Epithelial cell of proximal tubule (primary cell): ENCODE measurements at places on chromosomes 4 and X. TPM values are rescaled to one million over a fixed set of nuclear protein-coding genes. Genes with fewer than 3 reads are reported as not detected.

DNA sequence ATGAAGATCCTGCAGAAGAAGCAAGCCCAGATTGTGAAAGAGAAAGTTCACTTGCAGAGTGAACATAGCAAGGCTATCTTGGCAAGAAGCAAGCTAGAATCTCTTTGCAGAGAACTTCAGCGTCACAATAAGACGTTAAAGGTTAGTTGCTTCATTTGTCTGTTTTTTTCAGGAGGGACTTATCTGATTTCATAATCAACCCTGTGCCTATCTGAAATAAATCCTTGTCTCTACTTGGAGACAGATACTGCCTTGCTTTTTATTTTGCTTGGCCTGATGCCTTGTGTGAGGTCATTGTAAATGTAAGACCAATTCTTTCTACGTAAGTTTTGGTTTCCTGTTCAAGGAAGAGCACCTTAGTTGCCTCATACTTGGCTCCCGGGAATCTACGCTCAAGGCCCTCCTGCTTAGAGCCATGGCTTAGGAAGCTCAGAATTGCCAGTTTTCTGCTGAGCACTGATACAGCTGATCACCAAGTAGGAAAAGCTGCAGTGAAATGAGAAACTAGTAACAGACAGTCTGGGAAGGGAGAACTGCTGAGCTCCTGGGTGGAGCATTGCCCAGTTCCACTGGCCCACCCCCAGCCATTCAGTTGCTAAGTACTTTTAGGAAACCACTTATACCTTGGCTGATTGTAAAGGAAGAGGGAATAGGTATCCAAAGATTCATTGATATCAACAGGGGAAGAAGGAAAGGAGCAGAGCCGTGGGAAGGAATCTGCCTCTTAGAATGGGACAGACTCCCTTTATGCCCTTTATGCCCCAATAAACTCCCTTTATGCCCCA lies 41.8 kb downstream of the RBBP7 start:
- DNase-seq, result no peak

Gene RHOXF2B
- total RNA-seq, result not detected in 2 replicates

GRCh38 chr4:137474711-137475301 lies 57.5 kb downstream of the PCDH18 start:
- no peak for DNase-seq

Gene KLKB1
- not detected in 2 replicates for total RNA-seq

Gene TACC3
- 94.4 and 119 TPM in 2 replicates for total RNA-seq

- DNase-seq, result no peak
These were observed 581.3 kb upstream of the TENM3 start for GRCh38 chr4:181661923-181662322.
